Upper lobe of left lung (tissue), 6 donors: ENCODE measurements at places on chromosomes 2 and 18. TPM values are rescaled to one million over a fixed set of nuclear protein-coding genes. Genes with fewer than 3 reads are reported as not detected.

DNA sequence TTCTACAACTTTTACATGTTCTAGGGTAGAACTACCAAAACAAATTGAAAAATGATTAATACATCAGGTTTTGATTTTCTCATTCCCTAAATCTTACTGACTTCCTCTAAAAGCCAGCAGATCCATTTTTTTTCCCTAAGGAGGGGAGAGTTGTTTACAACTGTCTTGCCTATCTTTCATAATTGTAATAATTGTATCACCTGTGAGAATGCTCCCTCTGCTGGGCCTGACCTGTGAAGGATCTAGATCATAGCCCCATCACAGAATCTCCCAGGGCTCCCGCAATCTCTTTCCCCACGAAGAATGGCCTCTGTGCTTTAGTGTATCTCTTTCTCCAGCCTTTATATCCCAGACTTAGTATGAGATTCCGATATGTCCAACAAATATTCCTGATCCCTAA lies 9.1 kb downstream of the LOXL3 start:
- H3K36me3 ChIP-seq: no peaks in the 10 kb centered on the region
- H3K27me3 ChIP-seq: no peaks in the 10 kb centered on the region
- DNase-seq: no peak
- no peak overlapping the region for H3K27ac ChIP-seq

- DNase-seq: no peak
- no peak overlapping the region for H3K27ac ChIP-seq
- H3K4me1 ChIP-seq: peaks cover 29% of the 10 kb centered on the region
Measured at GRCh38 chr2:235670974-235671787, 177.3 kb downstream of the AGAP1 start.

DNA sequence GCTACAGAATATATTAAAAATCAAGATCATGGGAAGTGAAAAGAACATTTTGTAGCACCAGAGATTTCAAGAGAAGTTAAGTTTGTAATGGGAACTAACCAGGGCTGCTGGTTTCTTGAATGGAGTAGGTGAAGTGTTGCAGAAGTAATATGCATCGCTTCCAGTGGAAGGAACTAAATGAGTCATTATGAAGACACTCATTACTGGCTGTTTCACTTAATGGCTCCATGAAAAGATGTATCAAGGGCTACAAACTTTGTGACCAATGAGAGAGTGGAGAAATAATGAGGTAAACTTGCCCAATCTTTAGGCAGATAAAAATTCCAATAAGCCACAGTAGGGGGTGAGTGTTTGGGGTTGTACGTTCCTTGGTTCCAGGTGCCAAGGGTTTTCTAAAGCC lies 380.4 kb upstream of the POU3F3 start:
- no peaks in the 10 kb centered on the region for H3K36me3 ChIP-seq
- H3K27me3 ChIP-seq: no peaks in the 10 kb centered on the region
- H3K27ac ChIP-seq: no peak overlapping the region
- DNase-seq: no peak

- no peak overlapping the region for H3K27ac ChIP-seq
- H3K4me3 ChIP-seq: no peak overlapping the region
- no peaks in the 10 kb centered on the region for H3K36me3 ChIP-seq
- no peaks in the 10 kb centered on the region for H3K4me1 ChIP-seq
- DNase-seq: peak; percentile 43
- no peaks in the 10 kb centered on the region for H3K27me3 ChIP-seq
Measured at GRCh38 chr2:105576050-105576439, 168.7 kb upstream of the NCK2 start.

DNA sequence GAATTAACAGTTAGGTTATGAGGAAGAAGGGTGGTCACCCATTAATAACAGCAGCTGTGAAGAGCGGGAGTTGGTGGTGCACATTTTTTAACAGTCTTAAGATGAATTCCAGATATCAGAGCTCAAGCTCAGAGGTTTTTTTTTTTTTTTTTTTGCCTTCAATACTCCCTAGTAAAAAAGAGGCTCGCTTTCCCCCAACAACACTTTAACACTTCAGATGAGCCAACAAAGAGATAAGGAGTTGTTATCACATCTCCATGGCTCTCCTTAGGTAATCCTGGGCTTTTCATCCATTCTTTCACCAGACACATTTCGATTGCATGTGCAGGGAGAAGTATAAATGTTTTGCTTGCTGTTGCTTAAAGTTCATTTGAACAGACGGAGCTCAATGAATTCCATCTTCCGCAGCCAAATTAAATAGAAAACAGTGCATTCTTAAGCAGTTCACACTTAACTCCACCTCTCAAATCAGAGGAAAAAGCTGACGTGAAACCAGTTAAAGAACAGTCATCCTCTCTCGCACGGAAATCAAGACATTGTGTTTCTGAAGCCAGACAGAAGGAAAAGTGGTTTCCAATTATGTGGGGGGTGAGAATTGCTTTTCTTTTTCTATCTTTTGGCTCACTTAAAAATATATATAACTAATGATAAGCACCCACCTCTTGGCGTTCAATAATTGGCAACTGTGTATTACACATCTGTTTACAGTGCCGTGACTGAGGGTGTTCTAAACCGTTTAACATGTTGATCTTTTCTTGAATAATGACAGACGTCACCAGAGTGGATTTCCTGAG lies 118.2 kb downstream of the ZNF521 start:
- H3K4me3 ChIP-seq: no peak overlapping the region
- H3K27ac ChIP-seq: no peak overlapping the region
- DNase-seq: no peak
- H3K4me1 ChIP-seq: peaks cover 24% of the 10 kb centered on the region

DNA sequence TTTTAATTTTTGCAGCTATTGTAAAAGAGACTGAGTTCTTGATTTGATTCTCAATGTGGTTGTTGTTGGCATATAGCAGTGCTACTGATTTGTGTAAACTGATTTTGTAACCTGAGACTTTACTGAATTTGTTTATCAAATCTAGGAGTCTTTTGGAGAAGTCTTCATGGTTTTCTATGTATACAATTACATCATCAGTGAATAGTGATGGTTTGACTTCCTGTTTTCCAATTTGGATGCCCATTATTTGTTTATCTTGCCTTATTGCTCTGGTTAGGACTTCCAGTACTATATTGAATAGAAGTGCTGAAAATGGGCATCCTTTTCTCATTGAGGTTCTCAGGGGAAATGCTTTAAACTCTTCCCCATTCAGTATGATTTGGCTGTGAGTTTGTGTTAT lies 99.7 kb downstream of the GULP1 start:
- no peak overlapping the region for H3K4me3 ChIP-seq
- H3K4me1 ChIP-seq: no peaks in the 10 kb centered on the region
- no peaks in the 10 kb centered on the region for H3K27me3 ChIP-seq
- H3K27ac ChIP-seq: no peak overlapping the region

GRCh38 chr2:226605642-226606041 lies 194.0 kb downstream of the IRS1 start:
- no peak overlapping the region for H3K27ac ChIP-seq
- no peak for DNase-seq
- H3K4me1 ChIP-seq: no peaks in the 10 kb centered on the region

GRCh38 chr2:207330912-207331311 lies 165.2 kb upstream of the KLF7 start:
- H3K4me3 ChIP-seq: no peak overlapping the region
- no peaks in the 10 kb centered on the region for H3K36me3 ChIP-seq

- no peaks in the 10 kb centered on the region for H3K27me3 ChIP-seq
- H3K36me3 ChIP-seq: peaks cover 7% of the 10 kb centered on the region
- peaks cover 37% of the 10 kb centered on the region for H3K4me1 ChIP-seq
- no peak for DNase-seq
- H3K27ac ChIP-seq: peak overlapping the region; percentile 27
- no peak overlapping the region for H3K4me3 ChIP-seq
Measured at GRCh38 chr2:120108049-120108448, 95.2 kb downstream of the EPB41L5 start.

- no peak overlapping the region for H3K4me3 ChIP-seq
- no peak for DNase-seq
- H3K4me1 ChIP-seq: peaks cover 10% of the 10 kb centered on the region
- H3K27ac ChIP-seq: no peak overlapping the region
- no peaks in the 10 kb centered on the region for H3K27me3 ChIP-seq
Measured at GRCh38 chr2:69483024-69483423, 45.8 kb upstream of the NFU1 start.

GRCh38 chr2:54514822-54515569 lies 58.9 kb downstream of the SPTBN1 start:
- H3K4me1 ChIP-seq: peaks cover 47% of the 10 kb centered on the region
- no peak for DNase-seq
- no peak overlapping the region for H3K27ac ChIP-seq
- no peaks in the 10 kb centered on the region for H3K27me3 ChIP-seq
- no peaks in the 10 kb centered on the region for H3K36me3 ChIP-seq

- no peak overlapping the region for H3K27ac ChIP-seq
- DNase-seq: no peak
- no peak overlapping the region for H3K4me3 ChIP-seq
- H3K27me3 ChIP-seq: no peaks in the 10 kb centered on the region
Measured at GRCh38 chr2:13508671-13509070, 791.9 kb downstream of the TRIB2 start.

- H3K4me3 ChIP-seq: no peak overlapping the region
- H3K27me3 ChIP-seq: no peaks in the 10 kb centered on the region
- no peaks in the 10 kb centered on the region for H3K4me1 ChIP-seq
- no peak overlapping the region for H3K27ac ChIP-seq
- no peaks in the 10 kb centered on the region for H3K36me3 ChIP-seq
Measured at GRCh38 chr2:30662268-30663131, 144.7 kb downstream of the CAPN13 start.

DNA sequence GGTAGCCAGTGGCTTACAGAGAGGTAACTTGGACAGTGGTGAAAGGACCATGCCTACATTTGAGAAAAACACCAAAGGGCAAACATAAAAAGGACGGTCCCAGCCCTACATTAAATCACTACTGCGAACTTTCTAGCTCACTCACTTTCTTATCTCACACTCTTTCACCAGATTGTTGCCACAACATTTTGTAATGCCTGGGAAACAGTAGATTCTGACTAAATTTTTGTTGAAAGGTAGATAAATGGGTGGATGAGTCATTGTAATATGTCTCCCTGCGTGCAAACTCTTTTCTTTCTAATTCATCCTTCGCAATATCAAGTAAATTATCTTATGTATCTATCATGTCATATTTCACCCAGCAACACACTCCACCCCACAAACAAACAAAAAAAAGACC lies 192.2 kb downstream of the IRS1 start:
- no peaks in the 10 kb centered on the region for H3K36me3 ChIP-seq
- no peak overlapping the region for H3K4me3 ChIP-seq
- DNase-seq: no peak
- H3K4me1 ChIP-seq: no peaks in the 10 kb centered on the region

DNA sequence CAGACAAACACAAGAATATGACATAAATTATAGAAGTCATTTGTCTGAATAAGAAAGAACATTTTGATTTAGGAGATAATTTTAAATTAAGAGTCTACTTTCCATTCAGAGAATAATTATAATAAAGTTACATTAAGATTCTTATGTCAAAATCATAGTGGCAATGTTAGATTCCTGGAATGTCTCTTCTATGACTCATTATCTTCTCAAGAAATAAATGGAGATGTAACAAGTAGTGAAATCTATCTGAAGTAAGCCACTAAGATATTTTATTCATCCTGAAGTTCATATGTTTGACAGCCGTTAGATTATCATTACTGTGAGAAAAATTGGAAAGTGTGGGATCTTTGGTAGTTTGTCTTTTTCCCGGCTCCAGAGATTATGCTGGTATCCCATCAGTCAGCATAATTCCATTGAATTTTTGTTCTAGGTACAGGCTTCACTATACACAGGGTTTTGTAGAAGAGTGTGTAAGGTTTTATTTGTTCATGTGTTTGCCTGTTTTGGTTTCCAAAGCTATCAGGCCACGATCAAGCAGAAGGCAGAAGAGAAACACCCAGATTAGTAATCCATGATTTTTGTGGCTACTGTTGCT lies 1246.6 kb upstream of the LRRTM1 start:
- H3K4me1 ChIP-seq: no peaks in the 10 kb centered on the region
- H3K36me3 ChIP-seq: no peaks in the 10 kb centered on the region
- DNase-seq: no peak
- H3K27me3 ChIP-seq: no peaks in the 10 kb centered on the region
- no peak overlapping the region for H3K27ac ChIP-seq
- no peak overlapping the region for H3K4me3 ChIP-seq

- H3K4me3 ChIP-seq: no peak overlapping the region
Measured at GRCh38 chr2:32375228-32375892, 18.5 kb downstream of the BIRC6 start.

GRCh38 chr18:25360301-25360899 lies 8.4 kb upstream of the ZNF521 start:
- no peaks in the 10 kb centered on the region for H3K27me3 ChIP-seq
- no peak overlapping the region for H3K27ac ChIP-seq
- H3K4me3 ChIP-seq: no peak overlapping the region
- H3K36me3 ChIP-seq: no peaks in the 10 kb centered on the region
- H3K4me1 ChIP-seq: no peaks in the 10 kb centered on the region

- peaks cover 11% of the 10 kb centered on the region for H3K4me1 ChIP-seq
- H3K27ac ChIP-seq: no peak overlapping the region
- no peaks in the 10 kb centered on the region for H3K36me3 ChIP-seq
- H3K27me3 ChIP-seq: no peaks in the 10 kb centered on the region
- no peak overlapping the region for H3K4me3 ChIP-seq
- no peak for DNase-seq
Measured at GRCh38 chr2:23422089-23423061, 37.4 kb downstream of the KLHL29 start.

GRCh38 chr18:47500930-47501329 lies 249.5 kb upstream of the SKOR2 start:
- H3K27ac ChIP-seq: no peak overlapping the region
- H3K4me3 ChIP-seq: no peak overlapping the region
- H3K27me3 ChIP-seq: no peaks in the 10 kb centered on the region
- no peaks in the 10 kb centered on the region for H3K36me3 ChIP-seq
- no peak for DNase-seq
- H3K4me1 ChIP-seq: no peaks in the 10 kb centered on the region

DNA sequence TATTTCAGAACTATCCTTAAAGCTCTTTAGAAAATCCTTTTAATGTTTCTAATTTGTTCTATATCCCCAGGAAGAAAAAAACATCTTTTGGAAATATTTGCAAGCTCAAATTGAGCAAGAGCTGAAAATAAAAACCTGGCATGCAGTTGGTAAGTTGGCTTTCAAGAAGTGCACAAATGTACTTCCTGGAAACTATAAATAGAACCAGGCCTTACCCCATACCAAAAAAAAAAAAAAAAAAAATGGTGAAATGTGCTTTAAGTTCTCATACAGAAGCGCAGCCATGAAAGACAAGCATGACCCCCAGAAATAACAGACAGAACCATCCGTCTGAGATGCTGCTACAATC lies 178.5 kb downstream of the HDAC4 start:
- H3K36me3 ChIP-seq: no peaks in the 10 kb centered on the region
- DNase-seq: no peak
- no peak overlapping the region for H3K4me3 ChIP-seq
- peak overlapping the region; percentile 90 for H3K27ac ChIP-seq

DNA sequence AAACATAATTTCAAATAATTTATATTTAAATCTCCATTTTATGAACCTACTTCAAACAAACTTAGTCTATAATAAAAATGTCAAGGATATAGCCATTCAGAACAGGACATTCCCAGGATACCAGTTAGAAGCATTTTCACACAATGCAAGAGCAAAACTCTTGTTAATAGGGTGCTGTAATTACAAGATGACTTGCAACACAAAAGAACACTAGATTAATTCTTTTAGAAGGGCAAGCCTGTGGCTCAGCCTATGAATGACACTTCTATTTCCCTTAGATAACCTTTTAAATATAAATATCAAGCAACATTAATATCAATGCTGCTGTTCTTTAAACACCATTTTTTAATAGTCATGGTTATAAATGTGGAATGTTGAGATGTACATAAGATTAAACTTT lies 157.9 kb upstream of the SCN7A start:
- no peak for DNase-seq
- H3K27ac ChIP-seq: no peak overlapping the region
- no peak overlapping the region for H3K4me3 ChIP-seq
- H3K27me3 ChIP-seq: no peaks in the 10 kb centered on the region

DSG2 gene
- total RNA-seq: 55.4 TPM

FHOD3 gene
- 1.8 TPM for total RNA-seq

CHCHD5 gene
- 44.9 TPM for total RNA-seq

CABLES1 gene
- total RNA-seq: 24.6 TPM
